Muscle of leg (tissue), 16 donors: ENCODE measurements at places on chromosomes 12 and 14. TPM values are rescaled to one million over a fixed set of nuclear protein-coding genes. Genes with fewer than 3 reads are reported as not detected.

Gene AVPR1A
- 11.7 TPM for total RNA-seq

Gene P2RX2
- not detected for total RNA-seq

Gene GNS
- 65.7 TPM for total RNA-seq

Gene PPP1R1A
- total RNA-seq, result 17.6 TPM

Gene POTEG
- not detected for total RNA-seq

Gene GABARAPL1
- total RNA-seq, result 21.6 TPM

Gene CIROP
- total RNA-seq, result not detected

Gene TAS2R9
- not detected for total RNA-seq

Gene C12orf42
- total RNA-seq, result 1.7 TPM

Gene DUSP16
- 18.2 TPM for total RNA-seq

- H3K27me3 ChIP-seq, result no peaks in the 10 kb centered on the region
- H3K4me3 ChIP-seq, result no peak overlapping the region
Measured at GRCh38 chr12:95096852-95097251, 23.4 kb upstream of the NR2C1 start.

DNA sequence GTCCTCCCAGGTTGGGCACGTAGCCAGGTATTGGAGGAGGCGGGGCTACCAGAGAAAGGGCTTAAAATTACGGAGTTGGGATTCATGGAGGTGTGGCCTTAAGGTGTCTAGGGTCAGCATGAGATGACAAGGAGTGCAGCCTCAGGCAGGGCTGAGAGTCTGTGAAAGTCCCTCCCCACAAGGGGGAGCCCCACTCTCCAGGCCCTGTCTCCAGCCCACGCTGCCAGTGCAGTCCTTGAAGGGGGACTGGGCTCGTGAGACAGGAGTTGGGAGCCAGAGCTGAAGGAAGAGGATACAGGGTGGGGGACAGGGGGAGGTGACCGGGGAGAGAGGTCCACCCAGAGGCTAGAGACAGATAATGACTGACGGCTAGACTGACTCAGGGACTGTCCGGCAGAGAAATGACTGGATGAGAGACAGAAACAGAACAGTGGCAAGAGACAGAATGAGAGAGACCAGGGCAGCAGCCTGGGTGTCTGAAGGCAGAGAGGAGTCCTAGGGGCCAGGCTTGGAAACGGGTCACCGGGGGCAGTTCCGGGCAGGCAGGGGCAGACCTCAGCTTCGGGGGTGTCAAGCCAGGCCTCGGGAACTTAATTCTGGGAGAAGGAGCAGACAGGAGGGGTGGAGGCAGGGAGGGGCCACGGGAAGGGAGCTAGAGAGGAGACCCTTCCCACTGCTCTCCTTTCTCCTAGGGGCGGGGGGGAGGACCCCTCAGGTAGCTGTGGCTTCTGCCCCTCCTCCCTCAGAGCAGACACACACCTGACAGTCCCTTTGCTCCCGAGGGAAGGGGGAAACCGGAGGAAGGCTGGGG is 970 bp downstream of the CDH24 start:
- DNase-seq, result peak; percentile 59
- H3K27me3 ChIP-seq, result no peaks in the 10 kb centered on the region
- H3K27ac ChIP-seq, result no peak overlapping the region
- peaks cover 20% of the 10 kb centered on the region for H3K4me1 ChIP-seq
- peak overlapping the region; percentile 47 for H3K4me3 ChIP-seq
- H3K36me3 ChIP-seq, result peaks cover 28% of the 10 kb centered on the region

DNA sequence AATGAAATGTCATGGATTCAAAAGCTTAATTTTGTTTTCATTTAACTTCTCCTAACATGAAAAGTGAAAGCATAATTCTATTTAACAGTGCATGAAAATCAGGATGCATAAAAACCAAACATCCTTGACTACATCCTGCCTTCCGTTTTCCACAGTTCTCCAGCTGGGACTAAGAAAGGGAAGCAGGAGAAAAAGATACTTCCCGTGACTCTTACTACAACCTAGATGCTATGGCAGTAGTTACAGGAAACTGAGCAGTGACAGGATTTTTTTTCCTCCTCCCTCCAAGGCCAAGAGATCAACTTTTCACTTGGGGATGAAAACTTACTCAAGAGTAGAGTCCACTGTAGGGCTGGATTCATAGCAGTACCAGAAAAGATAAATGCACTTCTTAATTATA is 2.6 kb downstream of the EXOC5 start:
- DNase-seq, result peak; percentile 43
- no peak overlapping the region for H3K4me3 ChIP-seq
- no peaks in the 10 kb centered on the region for H3K36me3 ChIP-seq
- H3K27ac ChIP-seq, result no peak overlapping the region
- H3K27me3 ChIP-seq, result no peaks in the 10 kb centered on the region

DNA sequence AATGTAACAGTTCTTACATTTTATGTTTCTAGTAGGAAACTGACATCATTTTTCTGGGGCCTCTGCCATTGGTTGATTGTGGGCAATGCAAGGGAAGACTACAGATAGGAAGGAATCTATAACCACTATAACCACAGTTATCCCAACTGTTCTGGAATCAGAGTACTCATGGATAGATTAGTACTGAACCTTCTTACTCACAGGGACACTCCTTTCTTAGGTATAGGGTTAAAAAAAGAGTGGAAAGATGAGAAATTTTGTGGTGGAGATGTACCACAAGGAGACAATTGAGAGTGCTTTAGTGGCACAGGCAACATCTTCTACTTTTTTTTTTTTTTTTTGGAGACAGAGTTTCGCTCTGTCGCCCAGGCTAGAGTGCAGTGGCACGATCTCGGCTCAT is 21.0 kb downstream of the TMEM116 start:
- H3K36me3 ChIP-seq, result no peaks in the 10 kb centered on the region
- no peaks in the 10 kb centered on the region for H3K27me3 ChIP-seq
- no peak overlapping the region for H3K4me3 ChIP-seq
- no peaks in the 10 kb centered on the region for H3K4me1 ChIP-seq
- DNase-seq, result no peak

DNA sequence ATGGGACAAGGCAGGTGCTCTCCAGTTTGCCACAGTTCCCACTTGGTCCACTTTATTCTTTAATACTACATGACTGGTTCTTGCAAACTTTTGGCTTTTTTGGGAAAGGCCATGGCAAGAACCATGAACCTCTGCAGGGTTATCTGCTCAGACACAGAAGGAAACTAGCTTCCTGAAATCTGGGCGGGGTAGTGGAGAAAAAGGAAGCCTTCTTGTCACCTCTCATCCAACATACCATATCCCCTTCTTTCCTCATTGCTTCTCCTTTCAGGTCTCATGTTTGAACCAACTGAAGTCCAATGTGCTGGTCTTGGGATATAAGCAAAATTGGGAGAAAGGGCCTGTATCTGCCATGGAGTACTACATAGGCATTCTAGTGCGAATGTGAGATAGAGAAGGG is 5.5 kb upstream of the KLHL33 start:
- no peak overlapping the region for H3K4me3 ChIP-seq
- DNase-seq, result no peak
- H3K36me3 ChIP-seq, result peaks cover 16% of the 10 kb centered on the region
- no peaks in the 10 kb centered on the region for H3K27me3 ChIP-seq

GRCh38 chr12:122990561-122990960 is 10.1 kb downstream of the ARL6IP4 start:
- peaks cover 17% of the 10 kb centered on the region for H3K36me3 ChIP-seq
- DNase-seq, result no peak
- no peak overlapping the region for H3K4me3 ChIP-seq
- peaks cover 11% of the 10 kb centered on the region for H3K4me1 ChIP-seq
- H3K27ac ChIP-seq, result no peak overlapping the region
- no peaks in the 10 kb centered on the region for H3K27me3 ChIP-seq

DNA sequence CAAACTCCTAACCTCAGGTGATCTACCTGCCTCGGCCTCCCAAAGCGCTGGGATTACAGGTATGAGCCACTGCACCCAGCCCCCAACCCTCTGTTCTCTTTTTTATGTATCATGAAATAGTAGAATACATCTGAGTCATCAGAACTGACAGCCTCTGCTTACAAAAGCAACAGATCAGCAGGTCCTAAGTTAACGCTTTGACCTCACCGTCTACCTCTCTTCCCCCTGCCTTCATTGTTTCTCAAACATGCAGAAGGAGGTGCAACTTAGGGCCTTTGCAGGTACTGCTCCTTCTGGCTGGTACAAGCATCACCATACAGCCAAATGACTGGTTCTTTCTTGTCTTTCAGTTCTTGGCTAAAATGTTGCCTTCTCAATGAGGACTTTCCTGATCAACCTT is 249.2 kb downstream of the PAWR start:
- no peak overlapping the region for H3K4me3 ChIP-seq
- H3K36me3 ChIP-seq, result no peaks in the 10 kb centered on the region
- no peaks in the 10 kb centered on the region for H3K27me3 ChIP-seq
- H3K27ac ChIP-seq, result no peak overlapping the region
- no peaks in the 10 kb centered on the region for H3K4me1 ChIP-seq
- no peak for DNase-seq

DNA sequence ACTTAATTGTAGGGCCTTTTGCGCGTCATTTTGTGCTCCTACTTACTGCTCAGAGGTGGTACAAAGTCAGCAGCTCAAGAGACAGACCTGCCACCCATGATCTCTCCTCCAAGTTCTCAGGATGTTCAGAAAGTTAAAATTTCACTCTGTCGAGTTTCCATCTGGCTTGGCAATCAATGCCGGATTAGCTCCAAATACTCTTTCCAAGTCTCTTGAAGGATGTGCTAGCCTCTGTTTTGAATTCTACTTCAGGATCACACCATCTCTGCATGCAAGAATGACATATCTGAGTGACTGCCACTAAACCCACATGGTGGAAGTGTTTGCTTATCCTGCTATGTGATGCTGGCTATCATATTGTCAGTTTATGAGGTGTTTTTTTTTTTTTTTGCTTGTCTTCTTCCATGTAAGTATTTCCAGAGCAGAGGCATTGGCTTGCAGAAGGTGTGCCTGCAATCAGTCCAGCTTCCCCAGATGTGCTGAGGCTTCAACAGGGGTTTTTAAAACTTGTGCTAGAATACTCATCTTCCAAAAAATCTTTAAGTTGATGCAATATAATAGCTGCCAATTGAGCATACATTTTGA is 125.6 kb downstream of the RGS6 start:
- peaks cover 3% of the 10 kb centered on the region for H3K4me1 ChIP-seq
- H3K27ac ChIP-seq, result peak overlapping the region; percentile 9
- no peaks in the 10 kb centered on the region for H3K36me3 ChIP-seq
- DNase-seq, result peak; percentile 85
- H3K27me3 ChIP-seq, result no peaks in the 10 kb centered on the region

GRCh38 chr12:57087010-57087690 is 1.8 kb upstream of the NAB2 start:
- H3K27ac ChIP-seq, result peak overlapping the region; percentile 99
- peaks cover 18% of the 10 kb centered on the region for H3K36me3 ChIP-seq
- H3K4me1 ChIP-seq, result peaks cover 40% of the 10 kb centered on the region
- H3K27me3 ChIP-seq, result no peaks in the 10 kb centered on the region
- peak overlapping the region; percentile 72 for H3K4me3 ChIP-seq
- peak; percentile 96 for DNase-seq

GRCh38 chr14:64778104-64778754 is 74.0 kb downstream of the PLEKHG3 start:
- peaks cover 44% of the 10 kb centered on the region for H3K36me3 ChIP-seq
- DNase-seq, result no peak
- H3K4me3 ChIP-seq, result no peak overlapping the region
- H3K27ac ChIP-seq, result peak overlapping the region; percentile 51
- no peaks in the 10 kb centered on the region for H3K27me3 ChIP-seq
- peaks cover 23% of the 10 kb centered on the region for H3K4me1 ChIP-seq

GRCh38 chr12:3871356-3871755 is 1.8 kb downstream of the PARP11 start:
- H3K4me1 ChIP-seq, result peaks cover 8% of the 10 kb centered on the region
- no peaks in the 10 kb centered on the region for H3K27me3 ChIP-seq
- no peak overlapping the region for H3K4me3 ChIP-seq
- H3K36me3 ChIP-seq, result no peaks in the 10 kb centered on the region

GRCh38 chr14:103520269-103520656 is 2.4 kb downstream of the CKB start:
- DNase-seq, result no peak
- peak overlapping the region; percentile 50 for H3K4me3 ChIP-seq

DNA sequence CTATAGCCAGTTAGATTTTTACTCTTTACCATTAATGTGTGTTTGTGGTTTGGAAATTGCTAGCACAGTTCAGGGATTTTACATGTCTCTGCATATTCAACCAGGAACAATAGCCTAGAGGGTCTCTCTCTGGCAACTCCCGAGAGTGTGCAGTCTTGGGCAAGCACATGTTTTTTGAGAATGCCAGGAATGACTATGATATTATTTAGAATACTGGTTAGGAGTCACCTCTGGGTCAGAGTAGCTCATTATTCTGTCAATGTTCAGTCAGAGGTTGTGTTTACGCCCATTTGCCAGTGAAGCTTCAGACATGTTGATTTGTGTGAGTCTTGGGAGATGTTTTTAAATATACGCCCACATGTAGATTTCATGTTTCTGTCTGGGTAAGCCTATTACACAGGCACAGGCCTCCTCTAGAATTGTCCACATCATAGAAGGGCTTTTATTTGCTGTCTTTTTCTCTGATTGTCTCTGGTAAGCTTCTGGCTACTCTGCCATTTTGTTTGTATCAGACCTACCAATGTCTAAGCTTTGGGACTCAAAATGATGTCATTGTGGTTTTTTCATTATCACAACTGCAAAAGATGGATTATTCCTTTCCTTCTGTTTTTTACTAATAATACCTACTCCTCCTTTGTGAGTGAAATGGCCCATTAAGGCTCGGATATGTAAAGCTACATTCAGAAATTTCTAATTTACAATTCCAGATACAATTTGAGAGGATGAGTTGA is 203.1 kb upstream of the PPFIA2 start:
- H3K36me3 ChIP-seq, result no peaks in the 10 kb centered on the region
- no peaks in the 10 kb centered on the region for H3K4me1 ChIP-seq
- H3K27me3 ChIP-seq, result no peaks in the 10 kb centered on the region
- no peak overlapping the region for H3K4me3 ChIP-seq
- H3K27ac ChIP-seq, result no peak overlapping the region

DNA sequence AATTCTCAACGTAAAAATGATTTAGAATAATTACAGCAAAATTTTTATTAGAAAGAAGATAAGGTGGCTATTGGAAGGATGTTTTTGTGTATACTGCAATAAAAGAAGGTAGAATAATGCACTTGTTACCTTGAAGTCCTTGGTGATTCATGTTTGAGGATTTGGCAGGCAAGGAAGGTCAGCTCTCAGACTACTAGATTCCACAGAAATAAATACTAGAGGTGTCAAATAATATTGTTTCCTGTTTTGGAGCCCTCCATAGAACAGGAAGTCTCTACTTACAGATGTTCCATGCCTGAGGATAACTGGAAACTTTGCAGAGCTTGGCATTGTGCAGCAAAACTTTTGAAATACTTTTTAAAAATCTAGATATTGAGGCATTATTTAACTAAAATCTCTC is 284.3 kb upstream of the SYT1 start:
- no peaks in the 10 kb centered on the region for H3K4me1 ChIP-seq
- H3K4me3 ChIP-seq, result no peak overlapping the region
- no peak for DNase-seq
- no peak overlapping the region for H3K27ac ChIP-seq
- H3K27me3 ChIP-seq, result no peaks in the 10 kb centered on the region

DNA sequence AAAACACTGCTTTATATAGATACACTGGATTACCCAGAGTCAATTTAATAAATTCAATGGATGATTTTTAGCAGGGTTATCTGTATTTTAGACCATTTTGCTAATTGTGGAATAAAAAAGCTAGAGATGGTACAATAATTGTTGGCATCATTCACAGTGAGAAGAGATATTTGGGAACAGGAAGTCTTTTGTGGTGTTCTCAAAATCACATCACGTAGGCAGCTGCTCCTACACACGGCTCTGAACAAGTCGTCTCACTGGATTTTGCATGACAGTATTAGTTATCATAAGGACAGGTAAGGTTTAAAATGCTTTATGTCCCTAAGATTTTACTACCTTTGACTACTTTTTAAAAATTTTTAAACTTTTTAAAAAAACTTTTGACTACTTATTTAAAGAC is 52.0 kb downstream of the PAPLN start:
- no peaks in the 10 kb centered on the region for H3K27me3 ChIP-seq
- DNase-seq, result no peak
- H3K4me1 ChIP-seq, result no peaks in the 10 kb centered on the region
- H3K36me3 ChIP-seq, result peaks cover 18% of the 10 kb centered on the region
- no peak overlapping the region for H3K27ac ChIP-seq
